ENCODE measurements at places on chromosomes 12 and 14. TPM values are rescaled to one million over a fixed set of nuclear protein-coding genes. Genes with fewer than 3 reads are reported as not detected.

The GLIPR1L1 gene
- not detected for total RNA-seq

The NACA gene
- total RNA-seq = 1,159 TPM

The SSPN gene
- 14.7 TPM for total RNA-seq

The PFKM gene
- 65.9 TPM for total RNA-seq

The BDKRB1 gene
- total RNA-seq = 21.7 TPM

The LRTM2 gene
- total RNA-seq = not detected

The RD3L gene
- not detected for total RNA-seq

The IFI27 gene
- total RNA-seq = 66.0 TPM

The IFNG-AS1 gene
- total RNA-seq = 0.86 TPM

The C1R gene
- 427 TPM for total RNA-seq

The CLEC9A gene
- not detected for total RNA-seq

The CMTM5 gene
- 0.22 TPM for total RNA-seq

The FAM181A gene
- total RNA-seq = not detected

The CMA1 gene
- not detected for total RNA-seq

The TOMM20L gene
- total RNA-seq = not detected

The RIMKLB gene
- total RNA-seq = 18.1 TPM

The GARIN6 gene
- not detected for total RNA-seq

The RERGL gene
- total RNA-seq = not detected

The RNASE3 gene
- not detected for total RNA-seq

The YBX3 gene
- 168 TPM for total RNA-seq

The HSPA2 gene
- 13.6 TPM for total RNA-seq

The SOAT2 gene
- 0.11 TPM for total RNA-seq

The LTB4R2 gene
- 5.5 TPM for total RNA-seq

The OS9 gene
- total RNA-seq = 154 TPM

The PMCH gene
- 0.22 TPM for total RNA-seq

The CACNB3 gene
- total RNA-seq = 21.4 TPM

The OLR1 gene
- not detected for total RNA-seq

The AKAP6 gene
- 5.3 TPM for total RNA-seq

The TUBA1C gene
- 391 TPM for total RNA-seq

The PRPH gene
- total RNA-seq = 1.5 TPM

Measured in articular chondrocyte of knee joint (primary cell).